ENCODE measurements at places on chromosomes 4 and X. TPM values are rescaled to one million over a fixed set of nuclear protein-coding genes. Genes with fewer than 3 reads are reported as not detected.

GRCh38 chrX:19661961-19662360 is 146.7 kb upstream of the MAP3K15 start:
- DNase-seq, result no peak

DNA sequence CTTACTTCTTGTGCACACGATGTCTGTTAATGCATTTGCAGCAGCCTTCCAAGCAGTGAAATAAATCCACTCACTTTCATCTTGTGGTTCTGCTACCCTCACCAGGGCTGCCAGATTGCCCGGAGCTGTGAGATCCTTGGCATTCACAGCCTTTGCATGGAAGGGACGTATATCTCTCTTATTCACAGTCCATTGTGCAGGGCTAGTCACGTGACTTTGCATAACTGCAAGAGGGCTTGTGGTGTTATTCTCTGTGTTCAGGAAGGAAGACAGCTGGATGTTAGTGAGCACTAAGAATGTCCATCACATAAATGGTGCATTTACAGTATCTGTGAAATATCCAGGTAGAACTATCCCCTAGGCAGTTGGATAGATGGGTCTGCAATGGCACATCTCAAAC is 96.5 kb upstream of the BEND4 start:
- DNase-seq, result no peak

GRCh38 chr4:27082776-27083175 is 222.1 kb downstream of the STIM2 start:
- no peak for DNase-seq

GRCh38 chr4:87053802-87054767 is 119.3 kb downstream of the AFF1 start:
- peak; percentile 56 for DNase-seq

DNA sequence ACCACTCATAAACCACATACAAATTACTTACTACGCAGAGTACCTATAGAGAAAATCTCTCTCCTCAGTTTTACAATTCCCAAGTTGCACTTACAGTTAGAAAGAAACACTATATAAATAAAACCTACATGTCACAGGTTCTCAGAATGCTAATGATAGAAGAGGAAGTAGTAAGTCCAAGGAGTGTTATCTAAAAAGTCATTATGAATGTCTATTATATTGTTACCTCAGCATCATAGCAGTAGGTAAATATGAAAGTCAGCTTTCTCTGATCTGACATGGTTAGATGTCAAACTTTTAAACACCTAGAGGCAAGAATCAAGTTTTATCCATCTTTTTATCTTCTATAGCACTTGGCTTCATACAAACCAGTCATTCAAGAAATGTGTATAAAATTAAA is 163.2 kb upstream of the FAM241A start:
- DNase-seq, result no peak

DNA sequence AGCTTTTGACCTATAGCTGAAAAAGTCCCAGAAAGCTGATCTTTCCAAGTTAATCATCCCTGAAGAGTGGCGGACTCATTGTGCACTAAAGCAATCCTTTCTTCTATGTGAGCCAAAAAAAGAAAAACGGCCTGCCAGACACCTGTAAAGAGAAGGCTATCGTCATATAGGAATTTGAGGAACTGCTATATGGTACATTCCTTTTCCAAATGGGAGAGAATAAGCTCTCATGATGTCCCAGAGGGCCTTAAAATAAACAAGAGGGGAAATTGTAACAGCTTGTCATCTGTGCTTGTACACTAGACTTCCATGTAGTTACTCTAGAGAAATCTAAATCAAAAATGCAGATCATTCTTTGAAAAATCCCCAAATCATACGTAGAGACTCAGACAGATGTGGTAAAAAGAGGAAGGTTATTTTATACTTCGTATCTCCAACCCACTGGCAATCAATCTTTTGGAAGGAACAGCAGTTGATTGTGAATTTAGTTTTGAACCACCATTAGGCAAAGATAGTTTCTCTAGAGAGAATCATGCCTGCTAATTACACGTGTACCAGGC is 26.1 kb downstream of the GPR174 start:
- no peak for DNase-seq

GRCh38 chr4:78732332-78733104 is 43.6 kb upstream of the BMP2K start:
- peak; percentile 28 for DNase-seq

DNA sequence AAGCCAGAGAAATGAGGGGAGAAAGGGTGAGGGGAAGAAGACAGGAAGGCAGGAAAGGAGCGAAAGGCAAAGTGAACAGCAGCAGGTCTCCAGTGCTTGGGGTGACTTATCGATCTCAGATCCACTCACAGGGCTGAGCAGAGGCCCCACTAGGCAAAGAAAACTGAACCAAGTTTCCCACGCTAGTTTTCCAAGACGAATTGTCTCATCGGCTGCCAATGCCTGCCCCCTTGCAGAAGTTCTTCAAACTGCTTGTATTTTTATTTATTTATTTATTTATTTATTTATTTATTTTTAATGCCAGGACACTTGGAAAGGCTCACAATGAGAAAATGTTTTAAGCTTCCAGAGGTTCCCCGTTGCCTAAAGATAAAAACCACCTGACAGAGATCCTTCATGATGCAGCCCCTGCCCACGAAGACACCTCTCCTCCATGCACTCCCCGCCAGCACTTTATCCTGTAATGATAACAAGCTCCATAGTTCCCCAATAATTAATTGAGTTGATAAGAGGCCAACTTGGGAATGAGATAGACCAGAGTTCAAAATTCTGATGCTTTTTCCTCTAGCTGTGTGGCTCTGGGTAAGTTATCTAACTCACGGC is 43.2 kb downstream of the QDPR start:
- peak; percentile 58 for DNase-seq

DNA sequence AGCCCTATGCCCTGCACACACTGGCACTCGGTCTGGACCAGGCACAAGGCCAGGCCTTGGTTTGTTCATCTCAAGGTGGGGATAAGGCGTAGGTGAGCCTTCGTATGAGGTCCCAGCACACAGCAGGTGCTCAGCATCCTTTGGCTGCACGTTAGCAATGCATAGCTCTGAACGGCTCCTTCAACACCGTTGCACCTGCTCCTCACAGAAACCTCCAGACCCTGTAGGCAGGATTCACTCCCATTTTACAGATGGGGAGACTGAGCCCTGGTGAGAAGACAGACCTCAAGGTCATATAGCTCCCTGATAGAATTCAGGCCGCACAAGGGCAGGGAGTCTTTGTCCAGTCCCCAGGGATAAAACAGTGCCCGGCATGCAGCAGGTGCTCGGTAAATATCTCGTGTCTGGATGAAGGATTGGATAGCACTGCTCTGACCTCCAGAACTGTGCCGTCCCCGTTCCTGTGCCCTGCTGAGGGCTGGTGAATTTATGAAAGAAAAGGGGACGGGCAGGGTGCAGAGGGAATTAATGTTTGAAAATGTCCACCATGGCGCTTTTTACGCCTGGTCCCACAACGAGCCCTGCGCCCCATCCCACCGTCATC is 2.4 kb downstream of the PPP2R2C start:
- no peak for DNase-seq

- peak; percentile 95 for DNase-seq
Measured at GRCh38 chr4:128571747-128572146, 237.8 kb upstream of the JADE1 start.

DNA sequence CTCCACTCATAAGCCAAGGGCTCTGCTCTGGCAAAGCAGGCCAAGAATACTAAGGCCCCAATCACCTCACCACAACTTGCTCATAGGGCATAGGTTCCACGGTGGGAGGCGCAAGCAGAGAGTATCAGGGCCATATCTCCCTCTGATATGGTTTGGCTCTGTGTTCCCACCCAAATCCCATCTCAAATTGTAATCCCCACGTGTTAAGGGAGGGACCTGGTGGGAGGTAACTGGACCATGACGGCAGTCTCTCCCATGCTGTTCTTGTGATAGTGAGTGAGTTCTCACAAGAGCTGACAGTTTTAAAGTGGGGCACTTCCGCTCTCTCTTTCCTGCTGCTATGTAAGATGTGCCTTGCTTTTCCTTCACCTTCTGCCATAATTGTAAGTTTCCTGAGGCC is 88.7 kb downstream of the SHROOM4 start:
- DNase-seq, result no peak

- peak; percentile 3 for DNase-seq
Measured at GRCh38 chr4:82284475-82284857, 89.3 kb downstream of the HNRNPD start.

GRCh38 chrX:79138658-79139241 is 5.7 kb upstream of the GPR174 start:
- no peak for DNase-seq

GRCh38 chr4:76947369-76947768 is 2.2 kb upstream of the SEPTIN11 start:
- DNase-seq, result no peak

DNA sequence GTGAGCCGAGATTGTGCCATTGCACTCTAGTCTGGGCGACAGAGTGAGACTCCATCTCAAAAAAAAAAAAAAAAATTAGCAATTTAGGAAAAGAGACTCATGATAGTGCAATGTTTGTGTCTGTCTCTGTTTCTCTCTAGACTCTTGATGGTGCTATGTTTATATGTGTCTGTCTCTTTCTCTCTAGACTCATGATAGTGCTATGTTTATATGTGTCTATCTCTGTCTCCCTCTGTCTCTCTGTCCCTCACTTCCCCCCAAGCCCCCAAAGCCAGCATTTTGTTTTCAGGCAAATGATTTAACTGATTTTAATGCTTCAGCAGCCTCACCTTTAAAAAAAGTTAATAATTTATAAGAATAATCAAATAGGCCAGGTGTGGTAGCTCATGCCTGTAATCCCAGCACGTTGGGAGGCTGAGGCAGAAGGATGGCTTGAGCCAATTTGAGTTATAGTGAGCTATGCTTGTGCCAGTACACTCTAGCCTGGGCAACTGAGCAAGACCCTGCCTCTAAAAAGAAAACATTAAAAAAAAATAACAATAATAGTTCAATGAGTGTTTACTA is 6.9 kb downstream of the MOB1B start:
- DNase-seq, result no peak

- DNase-seq, result no peak
Measured at GRCh38 chrX:2550328-2551020, 49.7 kb upstream of the DHRSX start.

- no peak for DNase-seq
Measured at GRCh38 chrX:129823522-129823921, 20.2 kb downstream of the ZDHHC9 start.

GRCh38 chr4:40850496-40850895 is 100.7 kb downstream of the NSUN7 start:
- DNase-seq, result no peak

GRCh38 chrX:132532913-132533312 is 44.1 kb upstream of the MBNL3 start:
- DNase-seq, result no peak

GRCh38 chr4:7421356-7422150 is 13.2 kb downstream of the PSAPL1 start:
- DNase-seq, result no peak

GRCh38 chr4:184306949-184307348 is 89.3 kb upstream of the ENPP6 start:
- DNase-seq, result no peak

- no peak for DNase-seq
Measured at GRCh38 chrX:14594521-14594920, 65.2 kb downstream of the GLRA2 start.

NLGN3 gene
- total RNA-seq, result 0.40 TPM

CFAP99 gene
- total RNA-seq, result 0.12 TPM

LUZP4 gene
- total RNA-seq, result not detected

SPANXN3 gene
- total RNA-seq, result not detected

TEX13A gene
- total RNA-seq, result not detected

CPXCR1 gene
- total RNA-seq, result not detected

CSAG1 gene
- not detected for total RNA-seq

SCML2 gene
- total RNA-seq, result 2.7 TPM

LEF1 gene
- 0.46 TPM for total RNA-seq
